Forelimb muscle (tissue), 1 donor: ENCODE measurements at places on chromosomes 12 and 14.

DNA sequence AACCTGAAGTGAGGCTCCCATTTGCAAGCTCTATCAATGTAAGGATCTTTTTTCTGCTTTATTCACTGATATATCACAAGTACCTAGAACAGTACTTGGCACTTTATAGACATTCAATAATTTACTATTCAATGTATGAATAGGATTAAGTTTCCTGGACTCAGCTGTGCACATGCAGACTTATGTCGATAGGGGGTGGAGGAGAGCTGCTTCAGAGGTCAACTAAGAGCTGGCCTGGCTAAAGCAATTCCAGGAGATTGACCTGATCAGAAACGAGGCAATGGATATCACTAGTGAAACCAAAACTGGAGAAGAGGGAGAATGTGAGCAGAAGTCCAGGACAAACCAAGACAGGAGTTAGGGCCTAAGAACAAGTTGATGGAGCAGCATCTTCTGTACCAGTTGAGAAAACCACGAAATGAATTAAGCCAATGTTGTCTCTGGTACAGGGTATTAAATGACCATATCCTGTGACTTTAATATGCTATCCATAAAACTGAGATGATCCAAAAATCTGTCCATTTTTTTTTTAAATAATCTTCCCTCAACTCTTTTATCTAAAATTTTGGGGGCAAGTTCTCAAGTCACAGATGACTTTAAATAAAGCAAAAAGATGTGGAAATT lies 169.2 kb downstream of the PIK3C2G start:
- DNase-seq, result no peak

DNA sequence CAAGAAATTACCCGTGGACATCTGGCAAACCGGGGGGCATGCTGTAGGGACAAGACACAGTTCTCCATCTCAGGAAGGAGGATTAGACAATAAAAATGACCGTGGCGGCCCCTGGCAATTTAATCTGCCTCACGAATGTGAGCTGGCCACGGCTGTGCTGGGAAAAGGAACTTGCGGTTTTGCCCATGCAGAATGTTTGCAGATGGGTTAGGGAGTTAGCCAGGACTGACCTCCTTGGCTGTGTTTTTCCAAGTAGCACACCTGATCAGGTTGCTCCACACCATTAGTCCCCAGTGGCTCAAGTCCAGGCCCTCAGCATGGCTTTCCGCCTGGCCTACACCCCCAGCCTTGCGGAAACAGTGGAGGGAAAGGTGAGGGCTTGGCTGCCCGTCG lies 20.8 kb downstream of the TPCN1 start:
- DNase-seq, result no peak

DNA sequence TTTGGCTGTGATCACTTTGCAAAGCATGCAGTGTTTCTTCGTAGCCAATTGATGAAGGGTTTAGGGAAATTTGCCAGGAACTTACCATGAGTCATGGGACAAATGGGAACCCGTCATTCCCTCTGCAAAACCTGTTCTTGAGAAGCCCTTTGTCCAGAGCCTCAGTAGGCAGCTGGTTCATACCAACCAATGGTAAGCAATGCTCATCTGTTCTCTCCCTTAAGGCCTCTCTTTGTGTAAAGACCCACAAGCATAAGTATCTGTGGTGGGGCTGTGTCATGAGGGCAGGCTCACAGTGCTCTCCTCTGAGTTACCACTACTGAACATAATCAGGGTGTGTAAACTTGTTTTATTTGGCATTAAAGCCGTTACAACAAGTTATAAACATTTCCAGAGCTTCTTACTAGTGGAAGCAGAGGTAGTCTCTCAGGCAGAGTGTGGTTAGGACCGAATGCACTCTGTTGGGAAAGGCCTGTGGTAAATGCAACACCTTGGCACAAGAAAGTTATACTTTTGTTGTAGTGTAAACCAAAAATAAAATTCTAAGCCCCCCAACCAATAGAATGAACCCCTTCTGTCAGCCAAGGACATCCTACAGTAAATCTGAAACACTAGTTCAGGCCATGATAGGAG lies 119.8 kb downstream of the SINHCAF start:
- no peak for DNase-seq

- no peak for DNase-seq
These were observed 103.9 kb downstream of the ARID2 start for GRCh38 chr12:45833401-45833800.

DNA sequence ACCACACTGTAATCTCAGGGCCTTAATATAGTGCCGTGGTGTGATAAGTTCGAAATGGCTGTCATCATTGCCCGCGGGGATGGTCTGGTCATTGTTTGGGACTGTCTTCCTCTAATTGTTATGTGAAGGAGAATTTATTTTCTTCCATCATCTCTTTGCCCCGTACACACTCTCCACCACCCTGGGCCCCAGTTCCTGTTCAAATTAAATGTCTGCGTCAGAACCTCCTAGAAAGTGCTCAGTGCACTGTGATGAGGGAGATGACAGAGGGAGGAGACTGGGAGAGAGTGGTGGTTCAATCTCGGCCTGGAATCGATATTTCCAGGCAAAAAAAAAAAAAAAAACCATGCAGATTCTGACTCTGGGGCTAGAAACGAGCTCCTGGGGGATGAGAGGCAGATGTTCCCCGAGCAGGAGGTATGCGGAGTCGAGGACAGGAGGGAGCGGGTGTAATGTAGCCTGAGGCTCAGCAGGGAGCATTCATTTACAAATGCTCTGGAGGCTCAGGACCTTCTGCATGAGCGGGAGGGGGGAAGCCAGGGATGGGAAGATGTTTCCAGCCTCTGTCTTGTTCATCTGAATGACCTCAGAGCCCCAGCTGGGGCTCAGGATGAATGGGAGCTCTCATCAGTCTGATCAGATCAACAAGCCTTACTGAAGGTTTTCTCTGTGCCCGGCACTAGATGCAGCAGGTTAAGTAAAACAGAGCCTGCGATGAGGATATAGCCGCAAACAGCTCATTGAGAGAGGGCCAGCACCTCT lies 219.5 kb downstream of the TBX5 start:
- DNase-seq, result no peak

GRCh38 chr12:90211017-90211416 lies 502.4 kb upstream of the ATP2B1 start:
- no peak for DNase-seq

GRCh38 chr14:68124979-68125731 lies 305.6 kb downstream of the RAD51B start:
- DNase-seq, result no peak

- DNase-seq, result no peak
These were observed 10.4 kb upstream of the ACVR1B start for GRCh38 chr12:51941011-51941581.

DNA sequence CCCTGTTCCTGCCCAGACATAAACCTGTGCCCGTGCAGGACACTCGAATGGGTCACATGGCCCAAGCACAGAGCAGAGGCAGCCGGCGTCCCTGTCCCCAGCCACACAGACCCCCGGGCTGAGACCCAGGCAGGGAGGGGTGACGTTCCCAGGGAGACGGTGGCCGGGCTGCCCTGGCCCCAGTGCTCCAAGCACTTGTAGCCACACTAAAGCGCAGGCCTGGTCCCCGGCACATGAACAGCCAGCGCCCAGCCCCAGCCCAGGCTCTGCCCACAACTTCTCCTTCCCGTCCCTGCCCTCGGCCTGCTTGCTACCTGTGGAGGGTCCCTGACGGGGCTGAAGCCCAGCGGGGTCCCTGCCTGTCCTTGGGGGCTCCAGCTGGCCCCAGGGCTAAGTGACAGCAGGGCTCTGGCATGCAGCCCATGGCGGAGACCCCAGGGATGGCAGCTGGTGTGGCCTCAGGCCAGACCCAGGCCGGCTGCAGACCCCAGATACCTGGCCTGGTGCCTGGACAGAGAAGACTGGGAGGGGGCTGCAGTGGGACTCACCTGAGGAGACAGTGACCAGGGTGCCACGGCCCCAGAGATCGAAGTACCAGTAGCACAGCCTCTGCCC lies 338.4 kb downstream of the TMEM121 start:
- no peak for DNase-seq
